ENCODE measurements at places on chromosomes 2 and 18.

GRCh38 chr2:154437104-154437503 lies 261.4 kb upstream of the KCNJ3 start:
- no peak for DNase-seq

DNA sequence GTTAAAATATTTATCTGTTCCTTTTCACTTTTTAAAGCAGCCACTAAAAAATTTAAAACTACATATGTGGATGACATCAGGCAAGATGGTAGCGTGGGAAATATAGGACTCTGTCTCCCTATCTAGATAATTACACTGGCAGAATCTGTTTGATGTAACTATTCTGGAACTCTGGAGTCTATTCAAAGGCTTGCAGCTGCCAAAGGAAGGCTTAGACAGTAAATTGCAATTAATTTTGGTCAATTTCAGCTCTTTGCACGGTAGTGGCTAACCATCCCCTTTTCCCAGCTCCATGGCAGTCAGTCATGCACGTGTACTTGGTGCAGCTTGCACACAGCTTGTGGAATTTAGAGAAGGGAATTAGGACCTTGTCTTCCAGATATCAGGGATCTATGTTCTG lies 135.2 kb downstream of the RAB3GAP1 start:
- DNase-seq = no peak

DNA sequence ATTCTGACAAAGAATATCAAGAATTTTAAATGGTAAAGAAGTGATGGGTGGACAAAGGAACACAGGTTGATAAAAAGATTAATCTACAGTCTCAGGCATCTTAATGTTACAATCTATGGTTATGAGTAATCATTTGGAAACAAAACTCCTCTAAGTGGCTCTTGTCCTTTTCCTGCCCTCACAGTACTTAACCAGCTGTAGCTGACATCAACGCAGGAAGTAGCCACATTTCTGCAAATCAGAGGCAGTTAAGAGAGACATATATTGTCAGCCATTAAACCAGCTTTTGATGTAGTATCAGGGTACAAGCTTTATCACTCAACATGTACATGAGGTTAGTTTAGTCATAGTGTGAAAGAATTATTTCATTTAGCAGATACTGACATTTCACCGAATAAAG lies 244.6 kb downstream of the NR4A2 start:
- no peak for DNase-seq

DNA sequence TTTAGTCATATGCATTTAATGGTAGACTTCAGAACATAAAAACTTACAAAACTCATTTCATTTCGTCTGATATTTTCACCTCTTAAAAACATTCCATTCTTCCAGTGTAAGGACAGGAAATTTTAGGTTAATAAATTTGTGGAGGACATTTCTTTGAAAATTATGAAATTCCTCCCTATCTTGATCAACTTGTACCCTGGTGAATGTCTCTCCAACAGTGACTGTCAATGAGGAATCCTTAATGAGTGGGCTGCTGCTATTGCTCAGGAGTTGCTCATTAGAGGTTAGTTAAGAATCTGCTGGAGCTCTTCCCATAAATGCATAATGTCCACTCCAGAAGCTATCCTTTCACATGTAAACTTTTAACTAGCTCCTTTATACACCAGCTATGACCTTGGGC lies 69.1 kb downstream of the LRP1B start:
- no peak for DNase-seq

DNA sequence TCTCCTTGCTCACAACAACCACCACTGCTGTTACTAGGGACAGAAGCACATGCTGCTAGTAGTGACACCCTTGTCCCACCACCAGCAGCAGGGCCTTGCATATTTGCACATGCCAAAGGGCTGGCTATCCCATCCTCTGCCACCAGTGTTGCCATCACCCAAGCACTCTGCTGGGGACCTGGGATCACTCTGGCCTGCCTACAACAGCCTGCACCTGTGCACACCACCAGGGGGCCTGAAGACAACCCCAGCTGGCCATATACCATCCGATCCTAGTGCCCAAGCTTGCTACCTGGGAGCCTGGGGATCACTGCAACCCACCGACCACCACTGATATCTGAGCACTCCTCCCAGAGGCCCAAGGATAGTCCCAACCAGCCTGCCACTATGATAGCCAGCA lies 99.9 kb upstream of the FANCL start:
- DNase-seq = no peak

DNA sequence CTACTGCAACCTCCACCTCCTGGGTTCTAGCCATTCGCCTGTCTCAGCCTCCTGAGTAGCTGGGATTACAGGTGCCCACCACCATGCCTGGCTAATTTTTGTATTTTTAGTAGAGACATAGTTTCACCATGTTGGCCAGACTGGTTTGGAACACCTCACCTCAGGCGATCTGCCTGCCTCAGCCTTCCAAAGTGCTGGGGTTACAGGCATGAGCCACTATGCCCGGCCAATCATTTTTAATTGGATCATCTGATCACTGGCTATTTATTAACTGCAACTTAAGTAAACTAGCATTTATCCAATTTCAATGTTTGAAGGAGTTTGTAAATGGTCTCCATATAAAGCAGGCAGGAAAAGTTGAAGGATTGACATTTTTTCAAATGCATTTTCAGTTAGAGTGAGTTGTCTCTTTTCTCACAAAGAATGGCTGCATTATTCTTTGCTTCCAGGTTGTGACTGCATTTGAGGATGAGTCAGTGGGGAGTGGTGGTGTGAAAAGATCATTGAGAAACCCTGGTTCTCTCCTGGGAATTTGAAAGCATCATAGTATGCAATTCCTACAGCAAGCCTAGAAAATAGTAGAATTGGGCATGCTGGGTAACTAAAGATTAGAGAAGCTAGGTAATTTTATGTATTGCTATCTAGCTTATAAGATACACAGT lies 431.1 kb upstream of the ZEB2 start:
- no peak for DNase-seq

GRCh38 chr18:30177056-30177455 lies 865.5 kb downstream of the DSC3 start:
- DNase-seq = no peak

GRCh38 chr2:199581935-199582360 lies 124.2 kb upstream of the SATB2 start:
- no peak for DNase-seq

GRCh38 chr2:219605607-219605954 lies 7.9 kb downstream of the STK11IP start:
- DNase-seq = no peak

GRCh38 chr18:6004119-6004518 lies 108.8 kb upstream of the TMEM200C start:
- no peak for DNase-seq

- no peak for DNase-seq
These were observed 461.0 kb upstream of the HNRNPA3 start for GRCh38 chr2:176751314-176752227.

GRCh38 chr18:67926929-67927864 lies 410.7 kb upstream of the DSEL start:
- no peak for DNase-seq

DNA sequence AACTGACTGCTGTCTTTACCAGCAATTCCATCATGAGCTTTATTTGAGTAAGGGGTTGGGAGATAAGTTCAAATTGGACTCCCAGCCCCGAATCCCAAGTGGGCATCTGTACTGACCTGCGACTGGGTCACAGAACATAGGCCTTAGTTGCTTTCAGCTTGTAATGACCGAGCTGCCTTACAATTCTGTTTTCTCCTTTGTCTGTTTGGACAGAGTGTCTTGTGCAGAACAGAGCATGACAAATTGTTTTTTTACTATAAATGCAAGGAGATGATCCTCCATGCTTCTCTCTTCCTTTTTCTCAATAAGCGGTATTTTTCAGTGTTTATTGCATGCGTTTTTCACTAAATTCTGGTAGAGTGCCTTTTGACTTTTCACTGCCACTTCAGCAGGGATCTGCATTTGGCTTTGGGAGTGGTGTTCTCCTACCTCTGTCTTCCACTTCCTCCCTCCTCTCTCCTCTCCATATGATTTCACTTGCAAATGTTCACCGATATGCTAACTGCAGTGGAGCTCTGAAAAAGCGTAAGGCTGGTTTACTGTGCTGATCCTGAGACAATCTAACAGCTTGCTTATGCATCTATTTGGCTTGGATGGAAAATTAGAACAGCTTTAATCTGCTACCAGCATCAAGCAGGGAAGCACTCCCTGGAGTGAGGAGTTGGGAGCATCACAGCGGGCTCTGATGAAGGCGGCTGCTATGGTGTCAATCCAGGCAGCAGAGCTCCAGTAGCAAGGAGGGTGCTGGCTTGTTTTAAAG lies 158.8 kb upstream of the SMIM21 start:
- DNase-seq = no peak

GRCh38 chr2:24791452-24791851 lies 1.7 kb downstream of the PTRHD1 start:
- DNase-seq = no peak

DNA sequence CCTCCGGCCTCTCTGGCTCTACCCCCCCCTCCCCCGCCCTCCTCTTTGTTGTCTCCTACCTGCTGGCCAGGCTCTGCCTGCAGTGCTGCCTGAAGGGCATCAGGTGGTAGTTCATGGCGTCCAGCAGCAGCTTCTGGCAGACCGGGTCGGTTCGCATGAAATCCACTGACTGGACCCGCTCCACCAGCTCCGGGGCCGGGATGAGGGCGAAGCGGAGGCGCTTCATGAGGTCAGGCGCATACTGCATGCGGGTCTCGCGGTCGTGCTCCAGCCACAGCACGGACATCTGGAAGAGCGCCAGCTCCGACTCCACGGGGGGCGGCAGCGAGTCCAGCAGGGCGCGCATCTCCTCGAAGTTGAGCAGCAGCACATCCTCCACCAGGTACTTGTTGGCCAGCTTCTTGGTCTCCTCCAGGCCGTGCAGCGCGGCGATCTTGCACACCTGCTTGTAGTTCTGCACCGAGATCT lies 3.2 kb downstream of the KLHL14 start:
- no peak for DNase-seq

DNA sequence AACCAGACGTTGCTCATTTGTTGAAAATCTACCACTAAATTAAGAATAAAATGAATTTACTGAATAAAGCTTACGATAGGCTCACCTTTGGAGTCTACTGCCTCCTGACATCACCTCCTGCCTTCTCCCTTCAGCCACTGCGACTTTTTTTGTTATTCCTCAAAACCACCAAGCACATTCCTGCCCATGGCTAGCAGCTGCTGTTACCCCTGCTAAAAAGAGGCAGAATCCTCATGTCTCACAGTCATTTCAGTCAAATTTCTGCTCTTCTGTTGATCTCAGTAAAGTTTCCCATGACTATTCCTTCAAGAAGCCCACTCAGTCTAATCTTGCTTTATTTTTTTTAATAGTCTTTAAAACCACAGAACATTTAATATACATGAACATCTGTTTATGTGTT lies 40.8 kb upstream of the ANKRD62 start:
- DNase-seq = no peak

- no peak for DNase-seq
These were observed 19.1 kb downstream of the SULT1C4 start for GRCh38 chr2:108396845-108397244.

DNA sequence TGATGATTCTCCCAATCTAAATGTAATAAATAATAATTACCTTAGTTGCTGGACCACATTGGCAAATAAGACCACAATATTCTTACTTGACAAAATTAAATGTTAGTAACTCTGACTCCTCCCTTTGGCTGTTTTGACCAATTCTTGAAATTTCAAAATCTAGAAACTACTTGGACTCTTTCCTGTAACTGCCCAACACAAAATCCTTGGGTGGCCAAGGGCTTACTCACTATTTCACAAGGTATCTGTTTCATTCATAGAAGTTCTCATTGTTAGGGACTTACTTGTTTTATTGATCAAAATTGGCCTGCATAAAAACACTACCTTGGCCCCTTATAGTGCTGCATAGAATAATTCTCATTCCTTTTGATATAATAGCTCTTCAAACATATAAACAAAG lies 19.4 kb downstream of the CDH20 start:
- DNase-seq = no peak

GRCh38 chr2:182949572-182950189 lies 83.2 kb upstream of the FRZB start:
- DNase-seq = no peak

DNA sequence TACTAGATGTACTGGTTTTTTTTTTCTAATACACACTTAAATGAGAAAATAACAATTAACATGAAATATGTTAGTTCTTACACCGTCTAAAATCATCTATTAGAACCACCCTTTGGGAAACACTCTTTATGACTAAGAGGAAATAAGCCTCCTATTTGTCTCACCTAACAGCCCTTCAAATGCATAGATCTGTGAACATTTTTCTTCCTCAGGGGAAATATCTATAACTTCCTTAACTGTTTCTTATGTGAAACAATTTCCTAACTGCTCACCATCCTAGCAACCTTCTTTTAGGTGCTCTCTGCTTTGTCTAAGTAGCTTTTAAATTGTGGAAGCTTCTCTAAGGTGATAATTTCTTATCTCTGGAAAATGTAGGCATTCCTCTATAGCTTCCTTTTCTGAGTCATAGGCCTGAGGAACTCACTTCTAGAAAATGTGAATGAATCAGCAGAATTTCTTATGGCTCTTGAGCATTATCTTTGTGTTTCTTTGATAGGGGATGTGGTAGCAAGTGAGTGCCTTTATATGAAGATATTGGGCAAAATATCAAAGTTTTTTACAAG lies 56.1 kb downstream of the CNTNAP5 start:
- peak; percentile 22 for DNase-seq

DNA sequence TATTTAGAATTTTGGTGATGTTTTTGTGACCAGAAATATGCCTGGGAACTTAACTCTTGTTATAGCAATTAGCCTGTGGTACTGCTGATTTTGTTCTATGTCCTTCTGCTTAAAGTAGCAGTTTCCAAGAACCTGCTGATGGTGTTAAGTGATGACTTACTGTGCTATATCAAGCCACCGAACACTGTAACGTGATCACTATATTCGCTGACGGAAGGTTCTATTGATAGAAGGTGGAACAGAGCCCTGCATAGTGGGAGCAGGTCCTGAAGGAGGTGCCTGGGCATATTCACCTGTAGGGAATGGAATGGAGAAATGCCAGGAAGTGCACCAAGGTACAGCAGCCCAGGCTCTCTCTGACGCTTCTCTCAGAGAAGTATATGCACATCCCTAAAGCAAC lies 76.8 kb downstream of the UXS1 start:
- DNase-seq = no peak

GRCh38 chr2:157339965-157340655 lies 14.5 kb upstream of the ERMN start:
- no peak for DNase-seq

DNA sequence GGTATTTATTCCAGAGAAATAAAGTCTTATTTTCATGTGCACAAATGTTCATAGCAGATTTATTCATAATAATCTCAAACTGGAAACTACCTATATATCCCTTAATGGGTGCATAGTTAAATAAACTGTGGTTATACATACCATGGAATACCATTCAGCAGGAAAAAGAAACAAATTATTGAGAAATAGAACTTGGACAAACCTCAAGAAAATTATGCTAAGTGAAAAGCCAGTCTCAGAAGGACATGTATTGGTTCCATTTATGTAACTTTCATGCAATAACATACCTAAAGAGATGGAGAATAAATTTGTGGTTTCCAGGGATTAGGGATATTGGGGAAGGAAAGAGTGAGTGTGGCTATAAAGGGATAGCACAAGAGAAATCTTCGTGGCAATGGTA lies 452.6 kb downstream of the SETBP1 start:
- no peak for DNase-seq

Measured in hematopoietic multipotent progenitor cell (in vitro differentiated cells).